ENCODE measurements at places on chromosomes 2 and 18.

DNA sequence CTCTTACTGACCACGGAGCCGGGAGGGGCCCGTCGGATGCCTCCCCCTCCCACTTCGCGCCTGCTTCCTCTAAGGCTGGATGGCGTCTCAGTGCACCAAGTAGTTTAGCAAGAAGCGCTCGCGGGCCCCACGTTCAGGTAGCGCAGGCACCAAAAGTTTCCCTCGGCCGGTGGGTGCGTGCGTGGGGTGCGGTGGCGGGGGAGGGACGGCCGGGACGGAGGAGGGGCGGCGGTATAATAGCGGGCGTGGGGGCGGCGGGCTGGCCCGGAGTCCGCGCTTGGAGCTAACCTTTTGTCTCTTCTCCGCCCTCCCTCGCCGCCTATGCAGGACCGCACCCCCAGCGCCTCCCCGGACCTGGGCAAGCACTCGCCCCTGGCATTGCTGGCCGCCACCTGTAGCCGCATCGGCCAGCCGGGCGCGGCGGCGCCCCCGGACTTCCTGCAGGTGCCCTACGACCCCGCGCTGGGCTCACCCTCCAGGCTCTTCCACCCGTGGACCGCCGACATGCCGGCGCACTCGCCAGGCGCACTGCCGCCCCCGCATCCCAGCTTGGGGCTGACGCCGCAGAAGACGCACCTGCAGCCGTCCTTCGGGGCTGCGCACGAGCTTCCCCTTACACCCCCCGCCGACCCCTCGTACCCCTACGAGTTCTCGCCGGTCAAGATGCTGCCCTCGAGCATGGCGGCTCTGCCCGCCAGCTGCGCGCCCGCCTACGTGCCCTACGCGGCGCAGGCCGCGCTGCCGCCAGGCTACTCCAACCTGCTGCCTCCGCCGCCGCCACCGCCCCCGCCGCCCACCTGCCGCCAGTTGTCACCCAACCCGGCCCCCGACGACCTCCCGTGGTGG lies 1.0 kb downstream of the SP5 start:
- DNase-seq = no peak

GRCh38 chr2:148978706-148979105 lies 59.8 kb upstream of the LYPD6B start:
- peak; percentile 41 for DNase-seq

DNA sequence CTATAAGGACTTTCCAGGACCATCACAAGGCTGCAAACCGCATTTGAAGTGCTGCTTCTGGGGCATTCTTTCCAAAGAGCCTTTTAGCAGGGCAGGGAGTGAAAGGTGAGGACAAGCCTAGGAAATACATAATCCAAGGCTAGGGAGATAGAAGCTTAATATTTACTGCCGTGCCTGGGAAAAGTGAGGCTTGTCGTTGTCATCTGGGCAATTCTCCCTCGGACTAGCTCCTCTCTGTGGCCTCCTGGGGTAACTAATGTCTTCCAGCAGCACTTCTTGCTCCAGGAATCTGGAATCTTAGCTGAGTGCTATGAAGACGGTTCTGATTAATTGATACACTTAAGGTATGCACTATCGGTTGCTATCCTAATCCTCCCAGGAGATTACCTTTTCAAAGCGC lies 69.3 kb upstream of the ATL2 start:
- DNase-seq = no peak

DNA sequence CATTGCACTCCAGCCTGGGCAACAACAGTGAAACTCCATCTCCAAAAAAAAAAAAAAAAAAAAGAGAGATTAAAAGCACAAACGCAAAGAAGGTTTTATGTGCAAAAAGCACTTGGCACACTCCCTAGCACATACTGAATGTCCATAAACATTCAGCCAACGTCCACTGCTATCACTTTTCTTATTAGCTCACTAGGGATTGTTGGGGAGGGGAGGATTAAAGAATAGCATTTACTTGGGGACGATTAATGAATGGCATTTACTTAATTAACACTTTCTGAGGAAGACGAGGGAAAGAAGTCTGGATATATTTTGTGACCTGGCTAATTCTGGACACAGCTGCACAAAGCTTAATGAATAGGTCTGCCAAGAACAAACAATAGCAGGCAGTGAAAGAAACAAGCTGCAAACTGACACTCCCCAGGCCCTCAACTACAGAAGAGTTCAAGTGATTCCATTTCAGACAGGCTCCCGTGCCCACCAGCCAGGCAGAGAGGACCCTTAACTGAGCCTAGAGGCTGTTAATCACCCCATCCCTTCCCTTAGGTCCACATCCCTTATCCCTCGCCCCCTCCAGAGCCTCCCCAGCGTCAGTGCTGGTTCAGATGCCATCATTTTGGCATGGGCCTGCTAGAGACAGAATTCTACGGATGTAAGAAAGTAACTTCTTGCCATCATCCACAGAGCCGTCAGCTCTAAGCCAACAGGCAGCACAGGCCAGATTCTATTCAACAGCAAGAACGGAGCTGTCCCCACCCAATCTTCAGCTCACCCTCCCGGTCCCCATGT lies 7.4 kb downstream of the CYB5A start:
- DNase-seq = no peak

DNA sequence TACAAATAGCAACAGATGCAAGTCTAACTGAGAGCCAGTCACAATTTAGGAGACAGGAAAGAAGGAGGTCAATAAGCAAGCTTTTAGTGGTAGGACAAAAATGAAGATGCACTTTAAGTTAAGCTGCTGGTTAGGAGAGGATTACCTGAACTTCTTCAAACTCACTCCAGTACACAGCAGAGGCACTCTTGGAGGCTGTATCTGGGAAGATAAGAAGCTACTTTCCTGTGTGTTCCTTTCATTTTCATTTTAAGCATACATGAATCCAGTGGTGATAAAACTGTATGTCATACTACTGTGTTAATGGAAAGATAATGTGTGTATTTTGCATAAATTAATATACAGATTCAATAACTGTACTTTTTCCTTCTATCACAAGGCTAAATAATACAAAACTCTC lies 49.6 kb downstream of the HYCC2 start:
- no peak for DNase-seq

- DNase-seq = peak; percentile 43
Measured at GRCh38 chr18:57025540-57025939, 121.3 kb upstream of the BOD1L2 start.

GRCh38 chr2:123695426-123695825 lies 329.7 kb upstream of the CNTNAP5 start:
- DNase-seq = no peak

GRCh38 chr18:8771930-8772329 lies 66.6 kb downstream of the MTCL1 start:
- DNase-seq = peak; percentile 58

DNA sequence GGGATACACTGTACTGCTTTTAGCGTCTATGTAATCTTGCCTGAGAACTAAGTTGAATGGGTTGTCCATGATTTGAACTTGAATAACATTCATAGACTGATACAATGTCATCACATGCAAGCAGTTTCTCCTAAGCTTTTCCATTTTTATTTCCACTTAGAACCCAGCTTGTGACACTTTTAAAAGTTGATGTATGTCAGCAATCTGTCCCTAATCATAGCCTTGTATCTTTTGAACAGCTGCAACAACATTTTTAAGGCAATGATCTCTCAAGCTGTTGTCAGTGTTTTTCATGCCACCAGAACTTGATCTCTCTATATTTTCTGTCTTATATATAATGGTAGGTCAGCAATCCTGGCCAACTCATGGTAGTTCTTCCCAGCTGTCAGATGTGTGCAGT lies 185.0 kb downstream of the DOK6 start:
- DNase-seq = no peak

Data from fibroblast of mammary gland (primary cell).